Bone marrow (tissue), 2 donors: ENCODE measurements at places on chromosomes 13 and 19.

DNA sequence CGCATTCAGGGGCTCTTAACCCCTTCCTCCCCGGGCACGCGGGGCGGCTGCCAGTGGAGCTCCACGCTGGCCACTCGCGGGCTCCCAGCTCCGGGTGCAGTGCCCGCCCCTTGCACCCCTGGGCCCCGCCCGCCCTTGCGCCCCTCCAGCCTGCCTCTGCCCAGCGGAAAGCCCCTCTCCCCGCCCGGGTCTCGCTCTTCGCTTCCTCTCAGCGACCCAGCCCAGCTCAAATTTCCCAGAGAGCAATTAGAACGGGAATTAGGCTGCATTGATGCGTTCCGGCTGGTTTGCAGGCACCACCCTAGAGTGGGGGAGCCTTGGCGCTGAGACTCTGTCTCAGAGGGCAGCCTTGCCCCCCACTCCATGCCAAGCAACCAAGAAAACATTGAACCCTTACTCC is 1.8 kb upstream of the GSX1 start:
- DNase-seq, result no peak

DNA sequence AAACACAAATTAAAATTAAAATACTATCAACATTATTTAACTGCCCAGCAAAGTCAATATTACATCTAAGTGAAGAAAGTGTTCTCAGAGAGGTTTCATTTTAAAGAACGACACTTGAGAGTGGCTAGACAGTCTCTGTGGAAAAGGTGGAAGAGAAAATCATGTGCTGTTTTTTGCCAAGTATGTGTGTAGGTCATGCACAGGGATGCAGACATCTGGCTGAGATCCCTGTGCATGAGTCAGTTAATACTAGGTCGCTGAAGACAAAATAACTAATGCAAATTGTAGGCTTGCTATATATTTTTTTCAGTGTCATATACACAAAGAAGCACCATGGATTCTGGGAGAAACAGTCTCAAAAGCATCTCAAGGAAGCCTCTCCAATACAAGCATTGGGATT is 44.3 kb upstream of the ENOX1 start:
- no peak for DNase-seq

- DNase-seq, result no peak
Measured at GRCh38 chr19:14059093-14059480, 2.8 kb downstream of the PALM3 start.

GRCh38 chr13:76828316-76828741 is 57.9 kb downstream of the KCTD12 start:
- no peak for DNase-seq

DNA sequence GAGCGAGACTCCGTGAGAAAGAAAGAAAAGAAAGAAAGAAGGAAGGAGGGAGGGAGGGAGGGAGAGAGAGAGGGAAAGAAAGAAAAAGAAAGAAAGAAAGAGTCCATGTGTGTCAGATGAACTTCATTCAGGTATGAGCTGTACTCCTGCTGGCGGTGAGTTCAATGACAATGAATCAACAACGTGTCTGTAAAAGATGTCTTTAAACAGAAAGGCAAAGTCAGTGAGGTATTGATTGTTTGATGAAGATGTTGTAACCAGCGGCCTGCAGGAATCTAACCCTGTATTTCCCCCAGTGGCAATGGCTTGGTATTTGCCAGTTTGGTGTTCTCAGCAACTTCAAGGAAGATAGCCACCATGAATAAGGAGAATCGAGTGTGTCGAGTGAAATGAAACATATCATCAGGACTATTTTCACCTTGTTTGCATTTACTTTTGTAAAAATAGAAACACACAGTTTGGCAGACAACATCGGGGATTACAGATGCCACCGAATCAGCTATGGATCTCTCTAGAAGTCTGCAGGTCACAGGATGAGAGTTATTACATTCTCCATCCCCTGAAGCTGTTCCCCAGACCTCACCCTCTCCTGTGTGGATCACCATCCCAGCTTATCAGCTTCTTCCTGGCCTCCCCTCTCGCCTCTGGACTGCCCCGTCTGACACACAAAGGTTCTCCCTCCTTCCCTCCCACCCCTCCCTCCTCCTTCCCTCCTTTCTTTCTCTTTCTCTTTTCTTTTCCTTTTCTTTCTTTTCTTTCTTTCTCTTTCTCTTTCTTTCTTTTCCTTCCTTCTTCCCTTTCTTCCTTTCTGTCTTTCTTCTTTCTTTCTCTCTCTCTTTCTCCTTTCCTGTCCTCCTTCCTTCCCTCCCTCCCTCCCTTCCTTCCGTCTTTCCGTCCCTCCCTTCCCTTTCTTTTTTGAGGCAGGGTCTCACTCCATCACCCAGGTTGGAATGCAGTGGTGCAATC is 8.2 kb upstream of the SBK3 start:
- no peak for DNase-seq

GRCh38 chr13:105497597-105497996 is 1037.9 kb downstream of the EFNB2 start:
- DNase-seq, result no peak

GRCh38 chr19:988081-988480 is 3.9 kb downstream of the WDR18 start:
- no peak for DNase-seq

GRCh38 chr13:109156181-109156935 is 526.9 kb downstream of the MYO16 start:
- DNase-seq, result no peak

DNA sequence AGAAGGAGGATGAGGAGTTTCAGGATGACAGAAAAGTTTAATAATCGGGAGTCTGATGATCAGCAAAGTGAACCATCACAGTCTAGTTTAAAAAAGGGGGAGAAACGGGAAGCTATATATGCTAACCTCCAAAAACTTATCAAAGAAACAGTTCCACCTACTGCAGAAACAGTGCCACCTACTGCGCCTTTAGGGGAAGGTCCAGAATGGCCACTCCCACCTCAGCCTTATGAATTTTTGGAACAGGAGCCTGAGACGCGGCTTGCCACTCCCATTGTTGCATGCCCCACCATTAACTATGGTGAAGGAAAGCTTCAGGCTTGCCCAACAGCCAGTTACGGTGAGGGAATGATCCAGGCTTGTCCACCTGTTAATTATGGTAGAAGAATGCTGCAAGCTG is 929.0 kb downstream of the SLITRK6 start:
- no peak for DNase-seq

- no peak for DNase-seq
Measured at GRCh38 chr19:31627620-31628365, 278.6 kb upstream of the TSHZ3 start.

- DNase-seq, result no peak
Measured at GRCh38 chr13:30504081-30504480, 38.3 kb upstream of the HMGB1 start.

GRCh38 chr13:104530741-104531140 is 1464.5 kb upstream of the SLC10A2 start:
- no peak for DNase-seq

GRCh38 chr13:101811284-101811839 is 358.9 kb downstream of the ITGBL1 start:
- DNase-seq, result no peak
